ENCODE measurements at places on chromosomes 1 and 21.
A peak's percentile ranks its signal among the peaks of the same experiment; 100 is the strongest.

DNA sequence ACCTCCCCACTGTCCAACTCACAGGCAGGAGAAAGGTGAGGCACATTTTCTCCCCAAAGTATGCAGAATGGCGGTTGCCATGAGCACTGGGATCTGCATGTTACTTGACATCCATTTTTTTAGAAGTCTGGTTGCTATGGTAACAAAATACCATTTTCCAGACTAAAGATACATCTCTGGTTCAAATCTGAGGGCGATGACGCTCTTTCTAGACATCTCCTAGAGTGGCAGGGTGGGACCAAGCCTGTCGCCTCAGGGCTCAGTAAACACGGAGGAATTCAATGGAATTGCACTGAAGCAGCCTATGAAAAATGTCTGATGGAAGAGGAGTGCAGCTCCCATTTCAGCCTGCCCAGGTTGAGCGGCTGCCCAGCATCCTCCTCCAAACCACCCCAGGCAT is 21.5 kb upstream of the FAM43B start:
- no peak for DNase-seq

DNA sequence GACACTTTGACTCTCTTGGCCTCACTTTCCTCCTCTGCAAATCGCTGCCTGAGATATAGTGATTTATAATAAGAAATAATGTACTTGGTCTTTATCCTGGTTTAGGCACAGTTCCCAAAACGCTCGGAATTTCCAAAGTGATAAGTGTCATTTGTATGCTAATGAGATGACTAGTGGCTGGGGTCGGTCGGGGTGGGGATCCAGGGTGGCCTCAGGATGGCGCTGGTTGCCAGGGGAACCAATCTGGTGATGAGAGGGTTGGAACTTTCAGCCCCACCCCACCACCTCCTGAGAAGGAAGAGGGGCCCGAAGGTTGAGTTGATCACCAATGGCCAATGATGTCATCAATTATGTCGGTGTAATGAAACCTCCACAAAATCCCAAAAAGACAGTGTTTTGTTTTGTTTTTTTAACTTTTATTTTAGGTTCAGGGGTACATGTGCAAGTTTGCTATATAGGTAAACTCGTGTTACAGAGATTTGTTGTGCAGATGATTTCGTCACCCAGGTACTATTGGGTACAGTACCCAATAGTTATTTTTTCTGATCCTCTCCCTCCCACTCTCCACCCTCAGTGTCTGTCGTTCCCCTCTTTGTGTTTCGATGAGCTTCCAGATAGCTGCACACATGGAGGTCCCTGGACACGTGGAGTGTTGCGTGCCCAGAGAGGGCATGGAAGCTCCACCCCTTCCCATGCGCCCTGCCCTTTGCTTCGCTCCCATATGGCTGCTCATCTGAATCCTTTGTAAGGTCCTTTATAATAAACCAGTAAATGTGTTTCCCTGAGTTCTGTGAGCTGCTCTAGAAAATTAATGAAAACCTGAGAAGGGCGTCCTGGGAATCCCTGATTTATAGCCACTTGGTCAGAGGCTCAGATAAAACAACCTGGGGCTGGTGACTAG is 97.2 kb downstream of the KCNN3 start:
- no peak for DNase-seq

DNA sequence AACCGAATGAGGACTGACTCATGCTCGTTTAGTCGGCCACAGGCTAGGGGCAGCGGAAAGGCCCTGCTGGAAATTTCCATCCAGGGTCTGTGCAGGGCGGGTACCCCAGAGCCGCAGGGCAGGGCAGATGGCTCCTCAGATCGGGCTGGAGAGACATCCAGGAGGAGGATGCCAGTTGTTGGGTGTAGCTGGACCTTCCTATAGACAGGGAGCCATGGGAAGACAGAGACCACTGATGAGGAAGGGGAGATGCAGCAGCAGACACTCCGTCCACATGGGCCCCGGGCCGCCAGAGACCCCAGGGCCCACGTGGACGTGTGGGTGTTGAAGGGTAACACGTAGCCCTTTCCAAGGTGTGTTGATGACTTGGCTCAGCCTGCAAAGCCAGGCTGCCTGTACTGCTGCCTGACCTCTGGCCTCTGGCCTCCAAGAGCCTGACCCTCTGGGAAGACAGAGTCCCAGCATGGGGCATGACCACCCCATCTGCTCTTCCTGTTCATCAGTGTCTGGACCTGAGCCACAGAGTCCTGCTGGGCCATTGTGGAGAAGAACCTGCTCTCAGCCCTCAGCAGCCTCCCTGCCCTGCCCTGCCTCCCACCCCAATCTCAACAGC is 4.8 kb downstream of the GNG4 start:
- no peak for DNase-seq

- no peak for DNase-seq
These were observed 29.5 kb downstream of the LPGAT1 start for GRCh38 chr1:211800925-211801607.

DNA sequence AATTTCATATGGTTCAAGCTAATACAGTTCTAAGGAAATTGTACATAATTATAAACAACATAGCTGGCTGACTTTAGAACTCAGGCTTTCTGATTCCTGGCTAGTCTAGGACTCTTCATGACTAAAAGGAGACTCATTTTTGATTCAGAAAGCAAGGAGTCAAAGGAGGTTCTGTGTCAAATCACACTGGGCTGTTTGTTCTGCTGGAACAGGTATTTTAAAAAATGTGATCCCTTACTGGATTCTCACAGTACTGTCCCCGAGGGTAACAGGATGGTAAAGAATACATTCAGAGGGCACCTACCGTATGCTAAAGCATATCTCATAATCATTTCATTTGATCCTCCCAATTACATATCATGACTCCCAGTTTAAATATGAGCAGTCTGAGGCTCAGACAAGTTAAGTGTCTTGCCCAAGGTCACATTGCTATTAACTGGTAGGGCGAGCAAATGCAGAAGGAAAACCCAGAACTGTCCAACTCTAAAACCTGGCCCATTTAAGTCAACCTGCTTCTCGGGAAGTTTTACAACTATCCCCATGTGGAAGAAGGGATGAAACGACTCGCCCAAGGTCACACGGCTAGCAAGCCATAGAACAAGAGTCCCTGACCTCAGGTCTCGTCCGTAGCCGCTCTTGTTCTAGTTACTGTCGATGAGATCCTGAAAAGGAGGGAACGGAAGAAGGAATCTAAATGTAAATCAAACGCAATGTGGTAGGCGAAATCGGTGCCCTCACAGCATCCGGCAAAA is 675 bp downstream of the MYSM1 start:
- DNase-seq = peak; percentile 20

GRCh38 chr1:17156108-17156507 is 36.9 kb upstream of the PADI2 start:
- DNase-seq = peak; percentile 64

DNA sequence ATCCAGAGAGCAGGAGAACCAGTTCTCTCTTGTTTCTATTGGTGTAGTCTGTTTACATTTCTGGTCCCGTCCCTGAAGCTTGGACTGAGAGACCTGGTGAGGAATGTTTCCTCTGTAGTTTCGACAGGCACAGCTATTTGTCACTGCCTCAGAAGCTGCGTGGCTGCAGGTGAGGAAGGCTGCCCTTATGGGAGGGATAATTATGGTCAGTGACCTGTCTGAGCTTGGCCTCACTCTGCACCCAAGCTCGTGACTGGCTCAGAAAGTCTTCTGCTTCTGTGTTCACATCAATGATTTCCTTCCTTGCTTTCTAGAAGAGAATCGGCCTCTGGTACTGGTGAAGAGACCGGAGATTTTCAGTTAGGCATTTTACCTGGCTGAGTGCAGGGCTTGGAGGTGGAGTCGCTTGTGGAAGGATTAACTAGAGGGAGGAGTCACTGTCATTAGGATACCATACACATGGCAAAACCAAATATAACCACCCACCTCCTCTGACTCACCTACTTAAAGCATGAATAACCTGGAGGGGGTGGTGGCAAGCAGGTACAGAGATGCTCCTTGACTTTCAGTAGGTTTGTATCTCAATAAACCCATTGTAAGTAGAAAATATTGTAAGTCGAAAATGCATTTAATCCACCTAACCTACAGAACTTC is 19.9 kb upstream of the WDR26 start:
- no peak for DNase-seq

- DNase-seq = no peak
These were observed 16.6 kb downstream of the BCAN start for GRCh38 chr1:156658496-156658895.

DNA sequence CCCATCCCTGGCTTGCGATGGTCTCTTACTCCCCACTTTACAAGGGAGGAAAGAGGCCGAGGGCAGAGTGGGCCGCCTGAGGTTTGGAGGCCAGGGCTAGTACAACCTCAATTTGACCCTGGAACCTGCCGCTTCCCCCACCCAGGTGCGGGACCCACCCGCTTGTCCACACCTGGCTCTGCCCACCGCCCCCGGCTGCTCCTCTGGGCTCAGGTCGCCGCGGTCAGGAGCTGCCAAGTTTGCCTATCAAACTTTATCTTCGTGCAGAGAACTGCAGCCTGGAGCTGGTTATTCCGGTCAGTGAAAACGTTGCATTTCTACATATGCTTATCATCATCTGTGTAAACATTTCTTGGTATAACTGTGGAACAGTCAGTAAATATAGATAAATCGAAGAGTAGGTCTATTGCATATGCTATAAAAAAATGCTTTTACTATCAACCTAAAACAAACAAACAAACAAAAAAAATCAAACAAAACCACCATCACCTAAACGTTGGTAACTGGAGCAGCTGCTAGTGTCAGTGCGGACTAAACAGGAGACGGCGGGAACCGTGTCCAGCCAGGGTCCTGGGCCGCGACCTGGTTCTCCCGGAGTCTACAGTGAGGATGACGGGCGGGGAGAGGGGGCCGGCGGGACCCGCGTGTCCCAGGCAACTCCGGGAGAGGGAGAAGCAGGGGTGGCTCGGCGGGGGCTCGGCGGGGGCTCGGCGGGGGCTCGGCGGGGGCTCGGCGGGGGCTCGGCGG is 906 bp upstream of the ADARB1 start:
- no peak for DNase-seq

DNA sequence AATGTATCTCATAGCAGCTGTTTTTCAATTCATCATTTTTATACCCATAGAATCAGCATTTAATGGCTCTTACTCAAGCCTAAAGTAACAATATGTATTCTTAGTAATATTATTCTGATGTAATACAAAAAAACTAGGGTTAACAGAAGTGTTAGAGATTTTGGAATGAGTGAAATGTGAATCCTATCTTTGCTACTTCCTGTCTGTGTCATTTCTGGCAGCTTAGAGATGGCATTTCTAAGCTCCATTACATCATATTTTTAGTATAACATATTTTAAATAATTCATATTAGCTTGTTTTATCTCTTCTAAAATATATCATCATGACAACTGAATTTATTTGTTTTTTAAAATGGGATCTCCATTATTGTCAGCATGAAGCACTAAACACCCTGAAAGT is 90.2 kb downstream of the LRRC7 start:
- no peak for DNase-seq

GRCh38 chr1:73820843-73821242 is 377.1 kb downstream of the LRRIQ3 start:
- no peak for DNase-seq

DNA sequence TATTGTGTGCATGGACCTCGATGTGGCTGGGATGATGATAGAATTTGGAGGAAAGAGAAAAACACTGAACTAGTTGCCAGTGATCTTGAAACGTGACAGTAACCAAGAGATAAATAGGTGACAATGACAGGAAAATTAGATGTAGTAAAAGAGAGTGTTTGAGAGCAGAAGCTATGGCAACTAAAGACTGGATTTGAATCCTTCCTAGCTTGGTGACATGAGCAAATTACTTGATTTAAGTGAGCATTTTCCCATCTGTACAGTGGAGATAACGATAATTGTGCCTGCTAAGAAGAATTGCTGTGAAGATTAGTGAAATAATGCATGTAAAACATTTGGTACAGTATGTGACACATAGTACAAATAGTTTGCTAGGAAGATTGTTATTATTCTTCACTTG is 12.7 kb downstream of the TTC3 start:
- DNase-seq = no peak

All from ACHN (cell line).